Activated CD8-positive, alpha-beta memory T cell treated with anti-CD3 and anti-CD28 coated beads for 36 hours (primary cell): ENCODE measurements at places on chromosomes 5 and 9. TPM values are rescaled to one million over a fixed set of nuclear protein-coding genes. Genes with fewer than 3 reads are reported as not detected.

JAK2 gene
- 26.0 TPM for total RNA-seq

GAPVD1 gene
- total RNA-seq = 46.3 TPM

HTR4 gene
- not detected for total RNA-seq

MSMP gene
- 0.65 TPM for total RNA-seq

GHR gene
- total RNA-seq = not detected

PDZD2 gene
- total RNA-seq = 0.63 TPM

TTC39B gene
- total RNA-seq = 13.8 TPM

SYK gene
- 0.08 TPM for total RNA-seq

MRRF gene
- total RNA-seq = 73.0 TPM

TAF11L10 gene
- not detected for total RNA-seq

KCNMB1 gene
- not detected for total RNA-seq

EQTN gene
- total RNA-seq = not detected

SLC36A3 gene
- total RNA-seq = not detected

CLIC3 gene
- total RNA-seq = not detected

NEUROG1 gene
- not detected for total RNA-seq

XRCC4 gene
- total RNA-seq = 9.9 TPM

C9orf85 gene
- 10.5 TPM for total RNA-seq

PRLR gene
- total RNA-seq = not detected

HAVCR2 gene
- total RNA-seq = 16.3 TPM

TYRP1 gene
- not detected for total RNA-seq

ECSCR gene
- total RNA-seq = 1.2 TPM

C8G gene
- not detected for total RNA-seq

LCN1 gene
- not detected for total RNA-seq

PCDHB12 gene
- not detected for total RNA-seq

FOXE1 gene
- total RNA-seq = not detected

ZNF474 gene
- not detected for total RNA-seq

CD274 gene
- 20.3 TPM for total RNA-seq

DAB2 gene
- total RNA-seq = not detected

CTNND2 gene
- total RNA-seq = not detected

MARCHF11 gene
- not detected for total RNA-seq

TMEM232 gene
- total RNA-seq = 1.1 TPM
